ENCODE measurements at places on chromosomes 7 and 10.

GRCh38 chr10:60948851-60949250 is 4.9 kb upstream of the RHOBTB1 start:
- DNase-seq, result no peak

DNA sequence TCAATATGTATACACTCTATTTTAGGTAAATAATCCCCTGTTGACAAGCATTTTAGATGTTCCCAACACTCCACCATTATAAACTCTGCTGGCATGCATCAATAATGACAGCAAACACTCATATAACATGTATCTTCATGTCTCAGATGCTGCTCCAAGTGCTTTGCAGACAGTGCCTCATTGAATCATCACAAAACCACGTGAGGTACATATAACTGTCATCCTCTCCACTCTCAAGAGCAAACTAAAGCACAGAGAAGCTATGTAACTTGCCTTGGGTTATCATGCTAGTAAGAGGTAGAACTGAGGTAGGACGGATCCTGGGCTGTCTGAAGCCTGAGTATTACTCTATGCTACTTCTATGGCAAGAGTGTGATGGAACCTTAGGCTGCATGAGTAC is 72.5 kb upstream of the GSDME start:
- DNase-seq, result no peak

GRCh38 chr7:76364198-76364584 is 5.4 kb upstream of the YWHAG start:
- DNase-seq, result no peak

GRCh38 chr7:24916463-24917040 is 63.4 kb downstream of the OSBPL3 start:
- DNase-seq, result no peak

DNA sequence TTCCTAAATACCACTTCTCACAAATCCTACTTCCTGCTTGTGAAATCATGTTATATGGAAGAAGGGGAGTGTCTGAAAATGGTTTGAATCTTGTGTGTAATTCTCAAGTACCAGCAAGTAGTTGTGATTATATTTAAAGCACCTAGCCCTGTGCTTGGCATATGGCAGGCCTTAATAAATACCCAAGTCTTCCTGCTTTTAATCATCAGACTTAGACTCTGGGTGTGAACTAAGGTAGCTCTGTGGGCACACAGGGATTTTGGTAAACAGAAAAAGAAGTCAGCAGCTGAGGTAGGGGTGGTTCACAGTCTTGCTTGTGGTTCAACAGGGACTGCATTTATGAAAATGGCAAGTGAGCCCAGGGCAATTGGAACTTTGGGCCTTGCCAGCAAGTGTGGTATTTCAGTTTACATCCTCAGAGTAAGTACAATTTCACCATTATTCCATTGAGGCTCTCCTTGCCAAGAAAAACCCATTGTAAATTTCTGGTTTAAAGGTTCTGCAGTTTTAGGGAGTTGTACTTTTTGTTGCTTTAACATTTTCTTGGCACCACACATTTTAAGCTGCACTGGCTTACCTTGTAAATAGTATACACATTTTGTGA is 215.5 kb downstream of the AUTS2 start:
- DNase-seq, result no peak

DNA sequence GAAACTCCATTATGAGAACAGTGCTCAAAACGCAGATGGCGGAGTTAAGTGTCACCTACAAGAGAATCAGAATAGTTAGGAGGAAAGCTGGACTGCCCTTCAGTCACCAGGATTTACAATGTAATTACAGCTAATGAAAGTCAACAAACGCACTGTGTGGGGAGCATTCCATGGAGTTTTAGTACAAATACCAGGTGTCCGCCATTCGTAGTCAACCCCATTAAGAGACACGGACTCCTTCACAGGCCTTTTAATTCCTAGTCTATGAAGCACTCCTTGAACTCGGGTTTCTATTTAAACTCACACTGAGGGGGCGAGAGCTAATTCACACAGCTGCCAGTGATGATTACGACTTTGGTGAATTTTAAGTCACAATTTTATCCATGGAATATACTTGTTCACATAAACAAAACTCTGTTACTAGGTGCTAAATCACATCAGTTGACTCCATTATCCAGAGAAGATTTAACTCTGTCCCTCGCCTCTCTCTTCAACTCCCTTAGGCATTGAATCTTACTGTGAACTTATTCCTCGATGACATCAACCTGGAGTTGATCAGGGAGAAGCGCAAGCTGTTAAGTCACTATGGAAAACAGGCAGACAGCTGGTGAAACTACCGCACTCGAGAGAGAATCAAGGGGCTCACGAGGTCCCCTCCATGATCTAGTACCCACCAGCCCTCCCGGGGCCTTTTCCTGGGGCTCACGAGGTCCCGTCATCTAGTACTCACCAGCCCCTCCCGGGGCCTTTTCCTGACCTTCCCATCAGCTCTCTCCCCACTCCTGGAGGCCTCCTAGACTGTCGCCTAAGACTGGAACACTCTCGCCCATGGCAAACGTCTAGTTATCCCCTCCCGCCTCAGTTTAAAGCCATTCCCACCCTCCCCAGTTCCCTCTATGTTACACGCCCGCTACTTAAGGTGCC is 1.5 kb downstream of the ZFAND2A start:
- DNase-seq, result no peak
